ENCODE measurements at places on chromosomes 12 and 14.

GRCh38 chr14:51331486-51332367 is 91.7 kb downstream of the TMX1 start:
- no peak for DNase-seq

DNA sequence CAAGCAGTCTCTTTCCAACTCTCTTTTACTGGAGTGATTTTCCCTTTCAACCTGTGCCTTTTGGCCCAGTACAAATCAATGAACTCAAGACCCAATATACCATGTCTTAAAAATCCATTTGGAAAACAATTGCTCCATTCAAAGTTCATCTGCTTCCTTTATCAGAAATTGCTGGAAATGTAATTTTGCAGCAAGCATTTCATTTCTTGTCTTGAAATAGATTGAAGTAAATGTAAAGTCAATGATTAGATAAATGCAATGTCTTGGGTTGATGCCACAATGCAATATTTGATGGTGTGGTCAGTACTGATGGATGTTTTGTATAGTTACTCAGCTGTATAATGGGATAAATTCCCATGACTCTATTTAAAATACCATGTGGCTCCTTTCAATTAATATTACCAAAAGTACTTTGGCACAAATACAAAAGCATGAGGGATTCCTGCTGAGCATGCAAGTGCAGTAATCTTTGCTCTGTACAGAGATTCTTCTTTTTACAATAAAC is 707.7 kb upstream of the NOVA1 start:
- DNase-seq, result no peak

GRCh38 chr14:56044196-56044595 is 74.0 kb upstream of the PELI2 start:
- DNase-seq, result no peak

DNA sequence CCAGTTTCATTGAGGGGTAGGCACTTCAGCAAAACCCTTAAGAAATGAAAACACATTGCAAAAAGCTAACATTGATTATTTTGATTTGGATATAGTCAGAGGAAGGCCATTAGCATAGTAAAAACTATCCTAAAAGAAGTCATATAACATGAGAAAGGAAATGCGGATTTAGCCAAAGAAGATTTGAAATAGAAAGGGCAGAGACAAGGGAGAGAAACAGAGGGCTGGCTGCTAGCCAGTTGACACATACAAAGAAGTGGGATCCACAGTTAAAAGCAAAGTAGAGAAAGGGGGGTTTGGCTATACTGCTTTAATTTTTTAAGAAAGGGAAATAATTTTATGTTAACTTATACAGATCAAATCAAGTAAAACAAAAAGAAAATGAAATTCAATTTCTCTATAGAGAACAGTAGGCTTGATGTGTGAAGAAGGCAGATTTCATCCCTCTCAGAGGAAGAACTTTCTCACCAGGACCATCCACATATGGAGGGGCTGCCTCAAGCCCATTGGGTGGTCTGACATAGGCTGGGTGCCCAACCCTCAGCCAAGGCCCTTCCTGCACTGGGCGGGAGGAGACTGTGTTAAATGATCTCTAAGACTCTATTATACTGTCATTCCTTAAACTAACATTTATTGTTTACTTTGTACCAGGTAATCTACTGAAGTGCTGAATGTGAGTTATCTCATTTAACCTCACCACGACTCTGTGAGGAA is 420.3 kb downstream of the CCDC91 start:
- no peak for DNase-seq

- DNase-seq, result no peak
Measured at GRCh38 chr14:32561520-32561919, 232.4 kb downstream of the AKAP6 start.

- no peak for DNase-seq
Measured at GRCh38 chr12:49331380-49332222, 5.4 kb downstream of the C1QL4 start.

DNA sequence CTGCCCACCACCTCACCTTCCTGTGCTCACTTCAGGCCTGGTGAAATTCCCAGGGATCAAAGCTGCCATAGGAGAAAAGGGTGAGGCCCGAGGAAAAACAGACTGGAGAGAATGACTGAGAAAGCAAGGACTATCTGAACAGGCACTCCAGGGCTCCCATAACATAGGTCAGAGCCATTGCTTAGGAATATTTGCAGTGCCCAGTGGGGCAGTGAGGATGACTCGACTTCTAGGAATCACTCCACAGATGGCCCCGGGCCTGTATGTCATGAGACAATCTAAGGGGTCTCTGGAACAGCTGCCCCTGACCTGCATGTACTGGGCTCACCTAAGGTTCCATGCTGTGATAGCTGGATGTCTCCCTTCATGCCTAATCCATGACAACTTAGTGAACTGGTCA is 51.6 kb downstream of the GPHB5 start:
- no peak for DNase-seq

- DNase-seq, result no peak
Measured at GRCh38 chr12:51240971-51241370, 2.3 kb downstream of the DAZAP2 start.

GRCh38 chr12:5096241-5096924 is 52.7 kb downstream of the KCNA5 start:
- DNase-seq, result no peak

DNA sequence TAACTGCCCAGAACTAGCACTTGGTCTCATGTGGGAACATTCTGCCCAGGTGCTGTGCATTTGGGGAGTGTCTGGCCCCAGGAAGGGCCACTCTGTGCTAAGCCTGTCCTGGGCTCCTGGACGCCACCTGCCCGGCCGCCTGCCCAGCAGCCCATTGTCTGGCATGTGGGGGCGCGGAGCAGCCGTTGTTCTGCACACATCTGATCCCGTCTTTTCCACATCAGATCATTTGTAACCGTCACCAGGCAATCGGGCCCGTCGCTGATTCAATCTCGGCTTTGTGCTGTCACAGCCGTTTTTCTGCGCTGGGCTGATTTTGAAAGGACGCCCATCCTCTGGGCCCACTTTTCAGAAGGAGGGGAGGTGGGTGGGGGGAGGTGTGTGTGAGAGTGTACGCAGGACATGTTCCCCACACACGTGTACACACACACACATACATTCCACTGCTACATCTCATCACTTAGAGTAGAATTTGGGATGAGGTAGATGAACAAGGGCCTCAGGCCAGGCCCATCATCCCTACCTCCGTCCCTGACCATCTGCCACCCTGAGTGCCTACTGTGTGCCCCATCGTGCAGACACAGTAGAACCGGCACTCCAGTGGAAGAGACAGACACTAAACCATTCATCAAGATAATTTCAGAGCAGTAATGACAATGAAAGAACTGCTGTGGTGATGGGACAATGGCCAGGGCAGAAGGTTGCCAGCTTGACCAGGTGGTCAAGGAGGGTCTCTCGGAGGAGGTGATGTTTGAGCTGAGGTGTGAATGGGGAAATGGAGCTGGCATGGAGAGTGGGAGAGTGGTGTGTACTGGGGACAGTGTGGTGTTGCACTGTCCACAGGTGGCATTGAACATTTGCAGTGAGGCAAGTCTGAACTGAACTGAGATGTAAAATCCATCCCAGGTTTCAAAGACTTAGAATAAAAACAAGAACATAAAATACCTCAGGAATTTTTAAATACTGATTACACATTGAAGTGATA is 19.0 kb downstream of the FAM222A start:
- DNase-seq, result no peak

- no peak for DNase-seq
Measured at GRCh38 chr12:26276709-26277108, 81.3 kb downstream of the SSPN start.

GRCh38 chr14:73124180-73124894 is 12.0 kb upstream of the PSEN1 start:
- no peak for DNase-seq

- no peak for DNase-seq
Measured at GRCh38 chr12:107544937-107545336, 140.7 kb upstream of the PWP1 start.

- no peak for DNase-seq
Measured at GRCh38 chr12:6843118-6843902, 2.6 kb downstream of the GNB3 start.

Measured in stimulated activated CD8-positive, alpha-beta memory T cell treated with anti-CD3 and anti-CD28 coated beads, Interleukin-2, amount 100 ng/mL, for 1 hour (primary cell).